A549 (cell line): ENCODE measurements at places on chromosomes 12 and 14.

- DNase-seq = no peak
These were observed 142.3 kb downstream of the RTN1 start for GRCh38 chr14:59728304-59728703.

GRCh38 chr14:33332497-33332896 is 393.8 kb downstream of the NPAS3 start:
- DNase-seq = no peak

DNA sequence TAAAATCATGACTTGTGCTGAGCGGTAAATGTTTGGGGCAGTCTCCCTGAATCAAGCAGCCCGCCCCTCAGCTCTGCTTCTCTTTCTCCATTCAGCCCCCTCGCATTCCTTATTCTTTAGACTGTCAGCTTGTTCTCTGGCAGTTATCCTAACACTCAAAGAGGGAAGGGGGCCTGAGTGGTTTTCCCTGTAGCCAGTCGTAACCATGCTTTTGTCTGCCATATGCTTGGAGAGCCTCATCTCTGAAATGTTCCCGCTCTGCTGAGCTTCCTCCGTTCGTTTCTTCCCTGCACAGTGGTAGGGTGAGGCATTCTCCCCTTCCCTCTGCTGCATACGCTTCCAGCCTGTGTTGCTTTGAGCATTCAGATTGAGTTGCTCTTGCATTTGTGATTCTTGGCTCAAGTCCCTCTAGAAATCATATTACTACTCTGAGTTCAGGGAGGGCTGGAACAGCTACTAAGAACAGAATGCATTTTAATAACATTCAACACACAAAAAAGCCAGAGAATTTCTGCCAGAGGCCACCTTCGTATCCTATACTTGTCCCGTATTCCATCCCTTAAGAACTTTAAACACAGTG is 119.7 kb downstream of the FBXL14 start:
- DNase-seq = no peak

DNA sequence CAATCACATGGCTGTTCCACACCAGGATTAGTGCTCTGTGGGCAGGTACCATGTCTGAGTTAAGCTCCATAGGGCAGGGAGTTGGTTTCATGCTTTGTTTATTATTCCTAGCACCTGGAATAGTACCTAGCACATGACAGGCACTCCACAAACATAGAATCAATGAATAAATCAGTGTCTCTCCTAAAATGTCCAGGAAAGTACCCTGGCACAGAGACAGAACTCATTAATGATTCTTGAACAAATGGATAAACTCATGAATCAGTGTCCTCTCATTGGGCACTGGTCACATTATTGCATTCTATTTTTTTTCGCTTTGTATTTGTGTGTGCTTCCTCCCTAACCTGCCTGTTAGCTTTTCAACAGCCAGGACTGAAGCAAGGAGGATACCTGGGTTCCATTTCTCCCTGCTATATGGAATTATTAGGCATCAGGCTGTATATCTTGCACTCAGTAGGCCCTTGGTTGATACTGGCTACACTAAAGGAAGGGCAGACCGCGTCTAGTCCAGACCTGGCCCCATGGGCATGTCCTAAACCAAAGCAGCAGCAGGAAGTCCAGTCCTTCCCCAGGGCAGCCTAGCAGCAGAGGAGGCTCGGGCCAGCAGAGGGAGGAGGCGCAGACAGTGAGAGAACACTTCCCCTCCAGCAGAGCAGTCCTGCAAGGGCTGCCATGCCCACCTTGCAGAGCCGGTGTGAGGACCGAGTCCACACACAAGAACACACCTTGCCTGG is 18.4 kb downstream of the HDAC7 start:
- DNase-seq = no peak

- DNase-seq = no peak
These were observed 33.5 kb upstream of the C14orf180 start for GRCh38 chr14:104545942-104546501.
